Stimulated activated CD4-positive, alpha-beta T cell treated with anti-CD3 and anti-CD28 coated beads, Interleukin-4, amount 100 ng/mL, for 1 hour (primary cell): ENCODE measurements at places on chromosomes 13 and 19.

DNA sequence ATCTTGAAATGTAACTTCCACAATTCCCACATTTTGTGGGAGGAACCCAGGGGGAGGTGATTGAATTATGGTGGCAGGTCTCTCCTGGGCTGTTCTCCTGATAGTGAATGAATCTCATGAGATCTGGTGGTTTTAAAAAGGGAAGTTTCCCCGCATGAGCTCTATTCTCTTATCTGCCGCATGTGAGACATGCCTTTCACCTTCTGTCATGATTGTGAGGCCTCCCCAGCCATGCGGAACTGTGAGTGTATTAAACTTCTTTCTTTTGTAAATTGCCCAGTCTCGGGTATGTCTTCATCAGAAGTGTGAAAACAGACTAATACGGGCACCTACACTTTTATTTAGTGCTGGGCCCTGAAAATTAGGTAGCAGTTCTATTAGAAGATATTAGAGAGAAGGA lies 45.8 kb downstream of the TNFSF13B start:
- DNase-seq: no peak

GRCh38 chr13:74623761-74624160 lies 489.6 kb upstream of the KLF12 start:
- no peak for DNase-seq

DNA sequence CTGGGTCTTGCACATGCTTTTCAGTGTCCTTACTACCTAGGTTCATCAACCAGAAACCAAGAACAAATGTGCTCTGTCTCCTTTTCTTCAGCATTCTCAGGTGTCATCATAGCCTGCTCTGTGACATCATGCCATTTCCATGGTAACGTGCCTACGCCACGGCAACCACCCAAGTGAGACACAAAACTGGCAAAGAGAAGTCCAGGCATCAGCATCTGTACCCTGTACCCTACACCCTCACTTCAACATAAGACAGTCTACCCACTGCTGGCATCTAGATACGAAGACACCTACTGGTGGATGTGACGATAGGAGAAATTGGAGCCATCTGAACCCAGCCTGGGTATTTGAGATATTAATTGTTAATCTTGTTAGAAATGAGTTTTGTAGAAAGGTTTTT lies 13.3 kb downstream of the ZC3H4 start:
- DNase-seq: no peak

- no peak for DNase-seq
These were observed 8.1 kb upstream of the FKRP start for GRCh38 chr19:46737761-46738171.

DNA sequence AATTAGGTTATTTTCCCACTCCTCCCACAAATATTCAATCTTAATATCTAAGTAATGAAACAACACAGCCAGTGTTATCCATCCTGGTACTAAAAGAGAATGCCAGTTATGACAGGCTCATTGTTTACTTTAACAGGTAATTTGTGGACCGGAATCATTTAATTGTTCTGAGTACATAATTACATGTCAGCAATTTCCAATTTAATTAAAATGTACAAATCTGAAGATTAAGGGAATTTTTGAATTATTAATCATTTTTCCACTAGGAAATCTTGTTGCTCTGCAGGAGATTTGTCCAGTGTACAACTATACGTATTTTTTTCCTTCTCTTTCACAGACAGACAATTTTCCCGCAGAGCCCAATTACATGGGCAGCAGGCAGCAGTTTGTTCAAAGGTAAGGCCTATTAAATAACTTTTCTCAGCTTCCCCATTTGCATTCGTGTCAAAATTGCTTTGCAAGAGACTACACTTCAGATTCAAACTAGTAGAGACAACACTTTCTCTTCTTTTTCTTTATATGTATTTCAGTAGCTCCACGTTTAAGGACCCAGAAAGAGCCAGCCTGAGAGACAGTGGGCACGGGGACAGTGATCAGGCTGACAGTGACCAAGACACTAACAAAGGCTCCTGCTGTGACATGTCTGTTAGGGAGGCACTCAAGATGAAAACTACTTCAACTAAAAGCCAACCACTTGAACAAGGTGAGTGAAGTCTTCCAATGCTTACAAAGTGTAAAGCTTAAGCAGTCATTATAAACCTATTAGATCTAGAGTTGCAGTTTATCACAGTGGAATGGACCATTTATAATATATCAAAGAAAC lies 34.8 kb downstream of the PCDH17 start:
- DNase-seq: no peak

DNA sequence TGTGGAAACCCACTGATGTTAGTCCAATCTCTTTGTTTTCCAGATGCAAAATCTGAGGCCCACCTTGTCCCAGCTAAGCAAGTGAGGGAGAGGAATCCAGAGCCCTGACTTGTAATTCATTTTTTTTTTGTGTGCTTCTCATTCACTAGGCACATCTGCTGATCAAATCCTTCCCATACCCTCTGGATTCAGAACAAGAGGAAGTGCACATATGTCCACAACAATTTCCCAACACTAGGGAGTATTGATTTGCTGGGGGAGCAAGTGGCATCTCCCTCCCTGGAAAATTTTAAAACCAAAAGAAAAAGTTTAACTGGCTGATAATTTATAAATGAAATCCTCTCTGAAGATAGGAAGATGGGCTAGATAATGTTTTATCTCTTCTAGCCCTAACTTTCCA lies 94.6 kb upstream of the RFC3 start:
- DNase-seq: no peak

- DNase-seq: no peak
These were observed 33.9 kb upstream of the FAM216B start for GRCh38 chr13:42747399-42747873.

DNA sequence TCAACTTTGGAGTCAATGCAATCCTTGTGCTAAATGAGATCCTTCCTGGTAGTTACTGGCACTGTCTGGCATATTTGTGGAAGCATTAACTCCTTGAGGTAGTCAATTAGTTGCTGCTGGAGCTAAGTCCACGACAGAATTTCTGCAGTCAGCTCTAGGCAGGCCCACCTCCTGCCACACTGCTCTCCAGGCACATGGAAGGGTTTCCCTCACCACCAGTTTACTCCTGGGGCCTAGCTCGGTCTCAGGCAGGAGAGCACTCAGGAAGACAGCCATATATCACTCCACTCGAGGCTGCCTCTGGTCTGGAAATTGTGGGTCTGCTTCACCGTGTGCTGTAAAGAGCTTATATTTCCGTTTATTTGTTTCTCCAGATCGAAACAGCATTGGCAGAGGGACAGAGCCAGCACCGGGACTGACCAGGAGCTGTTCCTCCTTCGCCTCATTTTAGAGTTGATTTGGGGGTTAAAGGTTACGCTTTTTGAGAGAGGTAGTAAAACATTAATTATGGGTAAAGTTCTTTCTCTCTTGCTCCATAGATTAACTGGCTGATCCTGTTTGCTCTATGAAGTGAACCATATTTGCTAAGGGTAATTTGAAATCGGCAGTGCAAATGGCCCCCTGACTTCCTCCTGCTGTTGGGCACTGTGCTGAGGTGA lies 20.6 kb upstream of the GTF3A start:
- no peak for DNase-seq

DNA sequence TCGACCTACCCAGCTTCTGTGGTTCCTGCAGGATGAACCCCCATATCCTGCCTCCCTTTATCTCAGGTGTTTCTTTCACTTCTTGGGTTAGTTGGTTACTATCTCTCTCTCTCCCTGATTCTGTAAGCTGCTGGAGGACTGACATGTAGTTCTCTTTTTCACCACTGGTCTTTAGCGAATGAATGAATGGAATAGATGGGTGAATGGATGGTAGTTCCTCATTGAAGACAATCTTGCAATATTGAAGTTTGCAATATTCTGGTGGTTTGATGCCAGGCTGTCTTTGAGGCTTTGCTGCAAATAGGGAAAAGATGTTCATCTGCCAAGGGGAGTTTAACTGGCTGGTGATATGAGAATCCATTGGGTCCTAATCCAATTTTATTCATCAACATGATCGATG lies 120.2 kb downstream of the UBL3 start:
- no peak for DNase-seq

DNA sequence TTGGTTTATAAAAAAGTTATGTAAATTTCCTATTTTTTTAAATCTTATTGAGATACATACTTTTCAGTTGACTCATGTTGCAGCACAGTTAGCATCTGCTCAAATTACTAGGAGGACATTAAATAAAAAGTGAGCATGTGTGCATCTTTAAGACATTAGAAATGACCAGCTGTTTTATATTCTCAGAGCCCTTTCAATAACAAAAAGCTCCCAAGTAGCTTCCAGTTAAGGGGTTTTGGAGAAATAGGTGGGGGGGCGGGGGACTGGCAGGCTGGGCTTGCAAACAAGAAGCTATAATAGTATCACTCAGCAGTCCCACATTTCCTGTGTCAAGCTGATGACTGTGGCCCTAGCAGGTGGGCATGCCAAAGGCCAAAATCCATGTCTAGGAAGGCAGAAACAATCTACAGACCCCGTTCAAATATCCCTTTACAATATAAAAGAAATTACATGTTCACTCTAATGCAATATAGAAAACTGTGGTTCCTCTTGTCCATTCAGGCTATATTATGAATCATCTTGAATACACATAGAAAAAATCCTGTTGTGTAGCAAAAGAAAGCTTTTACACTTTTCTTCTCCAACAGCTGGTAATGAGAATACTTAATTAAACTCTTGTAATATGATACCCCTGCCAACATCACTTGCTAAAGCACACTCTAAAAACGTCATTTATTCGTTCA lies 1713.2 kb upstream of the SLC10A2 start:
- DNase-seq: no peak

DNA sequence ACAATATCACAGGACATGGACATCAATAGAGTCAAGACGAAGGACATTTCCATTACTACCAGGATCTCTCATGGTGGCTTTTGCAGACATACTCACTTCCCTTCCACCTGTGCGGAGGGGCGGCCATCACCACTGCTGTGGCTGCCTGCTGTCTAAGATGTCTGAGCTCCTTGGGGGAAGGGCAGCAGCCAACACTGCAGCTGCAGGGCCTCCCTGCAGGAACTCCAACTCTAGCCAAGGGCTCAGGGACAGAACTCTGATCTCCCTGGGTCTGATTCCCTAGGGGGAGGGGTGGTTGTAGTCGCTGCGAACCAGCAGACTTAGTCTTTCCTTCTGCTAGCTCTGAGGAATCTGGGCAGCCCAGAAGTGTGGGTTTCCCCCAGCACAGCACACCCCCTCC lies 78.9 kb upstream of the ANKRD10 start:
- no peak for DNase-seq

- no peak for DNase-seq
These were observed 189.6 kb upstream of the CSNK1A1L start for GRCh38 chr13:37295071-37295470.

GRCh38 chr19:29952646-29953045 lies 10.6 kb downstream of the URI1 start:
- no peak for DNase-seq

DNA sequence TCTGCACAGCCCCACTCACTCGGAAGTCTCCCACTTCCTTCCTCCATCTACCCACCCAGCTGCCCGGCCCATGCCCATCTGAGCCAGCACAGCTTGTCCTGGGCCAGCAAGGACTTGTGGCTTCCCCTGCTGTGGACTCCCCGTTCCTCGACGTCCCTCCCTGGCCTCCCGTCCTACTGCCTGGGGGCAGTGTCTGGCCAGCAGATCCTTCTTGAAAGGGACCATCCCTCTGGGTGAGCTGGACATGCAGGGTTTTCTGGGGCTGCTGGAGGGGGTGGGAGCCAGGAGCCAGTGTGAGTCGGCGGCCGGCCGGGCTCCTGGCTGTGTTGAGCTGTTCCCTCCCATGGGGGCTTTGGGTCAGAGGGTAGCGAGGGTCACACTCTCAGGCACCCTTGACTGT lies 26.7 kb downstream of the CRTC1 start:
- no peak for DNase-seq

DNA sequence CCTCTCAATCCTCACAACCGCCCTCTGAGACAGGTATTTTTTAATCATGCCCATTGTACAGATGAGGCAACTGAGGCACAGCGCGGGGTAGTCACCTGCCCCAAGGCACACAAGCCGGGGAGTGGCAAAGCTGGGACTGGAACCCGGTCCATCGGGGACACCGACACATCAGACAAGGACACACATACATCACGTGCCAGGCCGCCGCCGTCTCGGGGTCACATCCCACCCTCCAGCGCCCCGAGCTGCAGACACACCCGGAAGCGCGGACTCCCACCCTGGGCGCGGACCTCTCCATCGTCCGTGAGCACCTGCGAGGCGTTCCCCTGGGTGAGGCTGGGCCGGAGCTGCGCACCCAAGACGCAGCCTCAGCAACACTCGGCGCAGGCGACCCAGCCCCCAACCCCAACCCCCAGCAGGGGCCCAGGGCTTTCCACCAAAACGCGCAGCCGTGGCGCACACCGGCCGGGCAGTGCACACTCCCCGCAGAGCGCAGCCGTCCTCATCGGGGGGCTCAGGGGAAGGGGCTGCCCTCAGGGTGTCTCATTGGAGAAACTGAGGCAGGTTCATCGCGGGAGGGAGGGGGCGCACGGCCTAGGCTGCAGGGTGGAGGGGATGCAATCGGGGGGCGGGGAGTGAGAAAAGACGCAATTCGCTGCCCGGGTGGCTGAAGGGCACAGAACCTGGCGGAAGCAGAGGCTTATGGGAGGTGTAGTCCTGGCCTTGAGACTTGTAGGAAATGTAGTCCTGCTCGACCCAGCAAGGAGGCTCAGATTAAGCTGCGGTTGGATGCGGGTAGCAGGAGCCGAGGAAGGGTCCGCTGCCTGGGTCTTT lies 1.9 kb upstream of the LMTK3 start:
- DNase-seq: peak; percentile 73

DNA sequence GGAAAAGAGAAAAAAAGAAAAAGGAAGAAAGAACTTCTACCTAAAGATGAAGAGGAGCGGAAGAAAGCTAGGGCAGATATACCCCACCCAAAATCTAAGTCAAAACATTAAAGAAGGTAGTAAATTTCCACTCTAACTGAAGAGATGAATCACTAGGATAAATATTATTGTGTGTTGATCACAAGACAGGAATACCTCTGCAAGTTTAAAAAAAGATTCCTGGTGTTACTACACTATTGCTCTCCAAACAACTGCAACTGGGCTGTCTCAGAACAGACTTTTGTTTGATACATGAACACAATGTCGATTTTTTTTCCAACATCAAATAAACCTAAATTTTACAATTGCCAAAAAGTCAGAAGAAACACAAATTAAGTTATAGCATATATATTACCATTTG lies 6.8 kb downstream of the HSPH1 start:
- DNase-seq: no peak
